Mammary microvascular endothelial cell (primary cell): ENCODE measurements at places on chromosomes 11 and 22. TPM values are rescaled to one million over a fixed set of nuclear protein-coding genes. Genes with fewer than 3 reads are reported as not detected.

Gene C1QTNF4
- total RNA-seq: not detected in 2 replicates

Gene CPT1B
- total RNA-seq: 0.60 and 1.5 TPM in 2 replicates

Gene PDE3B
- total RNA-seq: 0.27 and 0.30 TPM in 2 replicates

Gene PLEKHB1
- 0.74 TPM in 1 of 2 replicates, not detected in the other for total RNA-seq

Gene RGL4
- not detected in 2 replicates for total RNA-seq
